Hindlimb muscle (tissue), 1 donor: ENCODE measurements at places on chromosomes 5 and 9.

DNA sequence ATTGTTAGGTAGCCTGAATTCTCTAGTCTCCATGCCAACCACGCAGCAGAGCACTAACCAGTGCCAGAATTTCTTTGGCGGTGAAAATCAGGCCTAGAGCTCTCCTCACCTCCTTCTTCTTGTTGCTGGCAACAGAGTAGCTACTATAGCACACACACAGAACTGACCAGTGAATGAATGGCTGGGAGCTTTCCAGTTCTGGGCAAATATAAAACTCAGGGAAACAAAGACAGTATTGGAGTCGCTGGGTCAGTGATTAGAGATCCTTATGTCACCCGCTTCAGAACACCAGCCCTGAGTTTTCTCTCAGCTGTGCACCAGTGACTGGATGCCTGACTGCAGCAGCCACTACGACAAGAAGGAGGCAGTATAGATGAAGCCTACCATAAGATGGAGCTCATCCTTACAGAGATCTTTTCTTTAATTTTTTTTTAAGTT is 26.9 kb upstream of the FEM1C start:
- DNase-seq: peak; percentile 9

DNA sequence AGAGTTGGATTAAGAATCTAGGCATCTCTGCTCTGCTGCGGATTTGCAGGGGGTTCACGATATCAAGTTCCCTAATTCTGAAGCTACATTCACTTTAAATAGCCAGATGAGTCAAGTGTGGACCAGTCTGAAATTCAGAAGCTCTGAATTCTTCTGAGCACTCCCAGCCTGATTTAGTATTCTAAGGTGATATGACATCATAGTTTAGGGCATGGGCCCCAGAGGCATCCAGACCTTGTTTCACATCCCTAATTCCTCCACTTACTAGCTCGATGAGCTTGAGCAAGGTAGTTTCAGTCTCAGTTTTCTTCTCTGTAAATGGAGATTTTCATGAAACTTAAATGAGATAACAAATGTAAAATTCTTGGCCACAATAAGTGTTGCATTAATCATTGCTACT is 65.2 kb downstream of the TMEM167A start:
- DNase-seq: no peak

DNA sequence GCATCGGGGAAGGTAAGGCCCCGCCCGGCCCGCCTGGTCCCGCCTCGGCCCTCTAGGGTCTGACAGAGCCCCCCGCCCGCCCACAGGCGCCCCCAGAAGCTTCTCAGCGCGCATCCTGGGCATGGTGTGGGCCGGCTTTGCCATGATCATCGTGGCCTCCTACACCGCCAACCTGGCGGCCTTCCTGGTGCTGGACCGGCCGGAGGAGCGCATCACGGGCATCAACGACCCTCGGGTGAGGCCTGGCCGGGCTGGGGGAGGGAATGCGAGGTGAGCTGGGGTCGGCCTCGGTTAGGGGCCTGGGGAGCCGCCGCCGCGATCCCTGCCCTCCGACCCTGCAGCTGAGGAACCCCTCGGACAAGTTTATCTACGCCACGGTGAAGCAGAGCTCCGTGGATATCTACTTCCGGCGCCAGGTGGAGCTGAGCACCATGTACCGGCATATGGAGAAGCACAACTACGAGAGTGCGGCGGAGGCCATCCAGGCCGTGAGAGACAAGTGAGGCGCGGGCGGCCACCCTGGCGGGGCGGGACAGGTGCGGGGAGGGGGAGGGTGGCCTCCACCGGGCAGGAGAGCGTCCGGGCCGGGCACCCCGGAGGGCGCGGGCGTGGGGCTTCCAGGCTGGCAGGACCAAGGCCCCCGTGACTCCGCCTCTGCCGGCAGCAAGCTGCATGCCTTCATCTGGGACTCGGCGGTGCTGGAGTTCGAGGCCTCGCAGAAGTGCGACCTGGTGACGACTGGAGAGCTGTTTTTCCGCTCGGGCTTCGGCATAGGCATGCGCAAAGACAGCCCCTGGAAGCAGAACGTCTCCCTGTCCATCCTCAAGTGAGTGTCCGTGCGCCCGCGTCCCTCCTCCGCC is 7.1 kb downstream of the LRRC26 start:
- no peak for DNase-seq

GRCh38 chr9:123335193-123335985 is 20.6 kb upstream of the CRB2 start:
- DNase-seq: no peak

DNA sequence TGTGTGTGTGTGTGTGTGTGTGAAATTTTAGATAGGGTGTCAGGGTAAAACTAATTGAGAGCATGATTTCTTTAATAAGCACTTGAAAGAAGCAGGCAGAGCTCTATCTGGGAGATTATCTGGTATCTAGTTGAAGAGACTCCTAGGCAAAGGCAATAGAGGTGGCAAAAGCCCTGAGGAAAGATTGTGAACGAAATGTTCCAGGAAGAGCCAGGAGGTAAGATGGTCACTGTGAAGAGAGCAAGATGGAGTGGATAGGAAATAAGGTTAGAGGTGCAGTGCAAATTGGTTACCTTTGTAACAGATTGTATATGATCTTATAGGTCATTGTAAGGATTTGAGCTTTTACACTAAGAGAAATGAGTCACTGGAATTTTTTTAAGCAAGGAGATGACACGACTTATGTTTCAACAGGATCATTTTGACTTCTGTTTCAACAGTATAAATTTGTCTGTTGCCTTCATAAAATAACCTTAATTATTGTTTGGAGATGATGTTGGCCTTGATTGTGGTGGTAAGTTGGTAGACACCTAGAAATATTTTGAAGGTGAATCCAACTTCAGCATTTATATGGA is 239.6 kb downstream of the PARP8 start:
- no peak for DNase-seq

GRCh38 chr5:134554319-134555222 is 29.1 kb downstream of the JADE2 start:
- DNase-seq: no peak

DNA sequence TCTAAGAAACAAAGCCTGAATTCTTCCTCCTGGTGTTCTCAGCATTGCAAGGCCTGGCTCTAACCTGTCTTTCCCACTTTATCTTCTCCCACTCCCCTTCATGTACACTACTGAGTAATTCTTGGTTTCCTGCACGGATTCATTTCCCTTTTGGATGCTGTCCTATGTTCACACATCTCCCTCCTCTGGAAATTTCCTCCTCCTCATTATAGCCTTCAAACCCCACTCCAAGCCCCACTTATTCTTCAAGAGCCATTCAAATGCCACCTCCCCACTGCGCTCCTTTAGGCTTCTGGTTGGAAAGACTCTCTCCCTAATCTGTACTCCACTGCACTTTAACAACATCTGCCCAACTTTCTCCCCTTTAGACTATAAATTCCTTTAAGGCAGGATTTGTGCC is 28.2 kb upstream of the C5orf63 start:
- no peak for DNase-seq

- DNase-seq: no peak
These were observed 539.9 kb downstream of the DMRTA1 start for GRCh38 chr9:22986556-22986955.

DNA sequence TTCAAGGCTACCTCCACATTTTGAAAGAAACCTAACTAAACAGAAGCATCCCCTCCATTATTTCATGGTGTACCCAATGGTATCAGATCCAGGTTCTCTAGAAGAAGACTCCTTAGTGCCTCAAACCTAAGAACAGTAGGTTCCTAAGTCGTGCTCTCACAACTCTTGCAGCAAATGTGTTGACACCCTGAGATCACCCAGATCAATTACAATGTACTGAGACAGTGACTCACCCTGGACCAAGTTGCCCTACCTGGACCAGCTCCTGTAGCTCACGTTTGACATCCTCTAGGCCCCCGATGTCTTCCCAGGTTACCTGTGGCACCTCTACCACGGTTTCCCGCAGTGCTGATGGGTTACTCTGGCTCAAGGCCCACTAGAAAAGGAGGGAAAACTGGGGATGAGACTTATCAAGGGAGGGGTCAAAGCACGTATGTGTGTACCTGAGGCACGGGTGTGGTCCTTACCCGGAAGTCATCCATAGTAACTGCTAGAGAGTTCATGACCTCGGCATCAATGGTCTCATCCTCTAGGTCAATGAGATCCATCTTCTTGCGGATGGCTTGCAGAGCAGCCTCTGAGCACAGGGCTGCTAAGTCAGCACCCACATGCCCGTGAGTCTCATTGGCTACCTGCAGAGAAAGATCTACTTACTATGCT is 11.7 kb downstream of the VCP start:
- DNase-seq: no peak

- DNase-seq: no peak
These were observed 64.5 kb downstream of the MCTP1 start for GRCh38 chr5:95220381-95220780.

GRCh38 chr5:102114525-102115069 is 181.5 kb downstream of the SLCO4C1 start:
- DNase-seq: no peak

- DNase-seq: no peak
These were observed 7.2 kb downstream of the ERGIC1 start for GRCh38 chr5:172841256-172841655.
